EL (cell line): ENCODE measurements at places on chromosomes 7 and 10.
A peak's percentile ranks its signal among the peaks of the same experiment; 100 is the strongest.

GRCh38 chr7:47901542-47901941, 46.7 kb downstream of the PKD1L1 start:
- peak; percentile 71 for DNase-seq

GRCh38 chr10:84685047-84685660, 356.8 kb downstream of the CCSER2 start:
- no peak for DNase-seq

- DNase-seq: no peak
Observed at GRCh38 chr10:12702215-12702770, 299.2 kb downstream of the CCDC3 start.

DNA sequence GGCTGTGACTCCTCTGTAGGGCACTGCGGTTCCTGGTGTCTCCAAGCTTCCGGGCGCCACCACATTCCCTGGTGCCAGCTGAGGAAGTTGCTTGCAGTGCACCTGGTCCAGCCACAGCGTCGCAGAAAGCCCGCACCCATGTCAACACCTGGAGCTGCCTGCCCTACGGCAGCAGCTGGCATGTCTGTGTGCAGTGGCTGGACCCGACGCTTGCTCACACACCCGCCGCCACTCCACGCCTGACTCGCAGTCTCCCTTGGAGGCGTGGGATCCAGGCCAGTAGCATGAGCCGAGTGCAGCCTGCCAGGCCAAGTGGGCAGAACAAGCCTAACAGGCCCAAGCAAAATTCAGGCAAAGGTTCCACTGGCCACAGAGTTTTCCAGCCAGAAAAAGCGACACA, 118.1 kb upstream of the PHF14 start:
- DNase-seq: no peak

DNA sequence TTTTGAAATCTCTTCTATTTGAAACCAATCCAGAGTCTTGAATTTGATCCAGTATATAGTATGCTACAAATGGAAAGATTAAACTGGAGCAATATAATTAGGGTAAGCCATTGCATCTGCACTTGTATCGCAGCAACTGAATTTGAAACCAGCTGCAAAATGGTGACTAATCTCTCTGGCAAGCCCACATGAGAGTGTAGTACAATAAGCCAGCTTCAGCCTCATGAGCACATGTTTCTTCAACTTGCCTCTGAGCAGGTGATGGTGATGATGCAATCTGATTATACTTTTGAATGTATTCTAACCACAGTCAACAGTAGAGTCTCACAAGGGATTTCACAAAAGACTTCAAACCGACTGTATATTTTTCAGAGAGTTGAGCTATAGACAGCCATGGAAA, 829 bp upstream of the RPA3 start:
- DNase-seq: peak; percentile 71
